ENCODE measurements at places on chromosomes 16 and 17. TPM values are rescaled to one million over a fixed set of nuclear protein-coding genes. Genes with fewer than 3 reads are reported as not detected.

The C17orf50 gene
- not detected for total RNA-seq

The FBF1 gene
- total RNA-seq, result 10.3 TPM

The CES1 gene
- total RNA-seq, result not detected

The HSPB9 gene
- 0.28 TPM for total RNA-seq

The TBC1D3E gene
- total RNA-seq, result not detected

The MPV17L gene
- total RNA-seq, result not detected

The HID1 gene
- total RNA-seq, result 1.7 TPM

- DNase-seq, result no peak
Observed at GRCh38 chr17:72049914-72050313, 70.9 kb upstream of the SOX9 start.

DNA sequence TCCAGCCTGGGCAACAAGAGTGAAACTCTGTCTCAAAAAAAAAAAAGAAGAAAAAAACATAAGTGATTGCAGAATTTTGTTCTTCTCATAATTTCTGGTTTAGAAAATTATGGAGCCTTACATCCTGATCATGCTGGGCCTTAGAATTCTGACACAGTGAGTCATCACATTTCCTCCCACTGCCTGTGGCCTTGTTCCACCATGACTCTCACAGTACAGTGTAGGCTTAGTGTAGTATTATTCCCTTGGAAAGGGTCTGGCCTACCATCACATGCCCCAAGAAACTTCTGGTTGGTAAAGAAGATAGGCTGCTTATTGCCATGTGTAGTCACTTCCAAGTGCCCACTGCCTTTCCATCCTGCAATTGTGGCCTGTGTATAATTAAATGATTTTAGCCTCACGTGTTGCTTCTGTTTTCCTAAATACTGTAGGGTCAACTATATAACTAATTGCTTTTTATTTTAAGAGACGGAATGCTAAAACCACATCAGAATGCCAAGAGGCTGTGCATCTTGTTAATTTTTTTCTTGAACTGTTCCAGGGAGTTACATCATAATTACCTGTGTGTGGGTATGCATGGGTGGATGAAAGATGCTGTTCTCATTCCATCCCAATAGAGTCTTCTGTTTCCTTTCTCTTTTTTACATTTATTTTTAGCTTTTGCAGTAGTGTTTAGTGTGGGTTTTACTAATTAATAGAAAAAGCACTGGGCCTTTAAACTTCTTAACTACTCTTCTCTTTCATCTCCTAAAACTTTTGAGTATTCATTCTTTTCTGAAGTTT, 25.9 kb downstream of the OGFOD1 start:
- DNase-seq, result peak; percentile 21

DNA sequence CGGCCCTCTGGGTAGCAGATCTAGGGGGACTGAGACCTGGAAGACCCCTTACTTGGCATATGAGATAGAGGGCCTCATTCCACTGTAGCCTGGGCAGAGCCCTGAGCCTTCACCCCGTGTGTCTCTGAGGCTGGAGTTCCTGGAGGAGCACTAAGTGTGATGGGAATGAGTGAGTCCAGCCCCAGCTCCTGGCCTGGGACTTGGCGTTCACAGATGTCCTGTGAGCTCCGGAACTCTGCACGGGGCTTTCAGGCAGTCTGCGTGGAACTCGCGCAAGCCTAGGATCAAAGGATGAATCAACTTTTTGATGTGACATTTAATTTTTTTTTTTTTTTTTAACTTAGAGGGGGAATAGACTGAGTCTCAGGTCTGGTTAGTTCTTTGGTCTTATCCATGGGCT, 1.8 kb downstream of the NKD1 start:
- DNase-seq, result no peak

DNA sequence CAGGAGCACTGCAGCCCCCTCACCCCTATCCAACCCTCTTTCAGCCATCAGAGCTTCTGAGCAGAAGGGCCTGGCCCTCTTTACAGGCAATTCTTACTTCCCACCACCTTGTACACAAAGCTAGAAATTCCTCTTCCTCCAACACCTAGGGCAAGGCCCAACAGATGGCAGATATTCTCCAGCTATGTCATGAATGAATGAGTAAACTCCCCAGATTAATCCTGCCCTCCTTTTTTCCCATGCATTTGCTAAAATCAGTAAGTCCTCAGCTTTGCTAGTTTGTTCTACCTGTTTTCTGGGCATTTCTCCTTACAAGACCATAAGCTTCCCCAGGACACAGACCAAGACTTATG, 20.4 kb upstream of the MRPS23 start:
- no peak for DNase-seq

DNA sequence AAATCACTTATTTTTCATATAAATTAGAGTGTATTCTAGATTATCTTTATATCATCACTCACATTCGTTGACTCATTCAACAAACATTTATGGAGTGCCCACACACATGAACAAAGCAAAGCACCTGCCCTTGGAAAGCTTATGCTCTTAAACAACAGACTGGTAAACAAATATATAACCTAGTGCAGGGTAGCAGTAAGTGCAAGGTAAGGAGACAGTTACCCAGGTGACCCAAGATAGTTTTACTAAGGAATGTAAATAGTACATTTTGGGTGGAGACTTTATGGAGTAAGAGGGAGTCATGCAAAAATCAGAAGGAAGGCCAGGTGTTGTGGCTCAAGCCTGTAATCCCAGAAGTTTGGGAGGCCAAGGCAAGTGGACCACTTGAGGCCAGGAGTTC, 40.4 kb upstream of the HELZ start:
- DNase-seq, result no peak

DNA sequence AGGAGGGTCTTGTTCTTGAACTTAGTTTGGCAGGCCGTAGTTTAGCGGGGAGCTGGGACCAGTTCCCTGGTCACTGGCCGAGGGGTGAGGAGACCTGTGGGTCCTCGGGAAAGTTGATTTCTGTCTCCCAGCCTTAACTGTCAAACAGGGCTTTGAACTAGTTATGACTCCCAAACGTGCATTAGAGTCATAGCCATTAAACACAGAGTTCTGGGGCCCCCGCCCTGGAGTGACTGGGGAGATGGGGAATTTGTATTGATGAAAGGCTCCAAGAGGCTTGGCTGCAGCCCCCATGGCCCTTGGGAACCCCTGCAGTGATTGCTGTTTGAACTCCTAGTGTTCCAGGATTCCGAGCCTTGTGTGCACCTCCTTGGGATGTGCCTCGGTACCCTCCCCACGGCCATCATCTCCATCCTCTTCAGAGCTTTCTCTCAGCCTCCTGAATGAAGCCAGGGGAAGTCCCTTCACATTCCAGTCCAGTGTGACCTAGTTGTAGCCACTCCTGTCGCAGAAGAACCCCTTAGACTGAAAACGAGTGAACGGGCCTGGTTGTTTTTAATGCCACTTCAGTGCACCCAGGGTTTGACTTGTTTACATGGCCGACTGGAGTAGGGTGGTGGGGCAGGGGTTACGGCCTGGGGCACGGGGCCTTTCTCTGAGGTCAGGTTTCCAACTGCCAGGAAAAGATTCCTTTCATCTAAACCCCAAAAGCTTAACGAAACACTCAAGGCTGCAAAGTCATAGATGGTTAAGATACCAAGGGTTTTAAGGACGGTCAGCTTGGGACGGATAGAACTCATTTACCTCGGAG, 1.4 kb downstream of the MPRIP start:
- no peak for DNase-seq

DNA sequence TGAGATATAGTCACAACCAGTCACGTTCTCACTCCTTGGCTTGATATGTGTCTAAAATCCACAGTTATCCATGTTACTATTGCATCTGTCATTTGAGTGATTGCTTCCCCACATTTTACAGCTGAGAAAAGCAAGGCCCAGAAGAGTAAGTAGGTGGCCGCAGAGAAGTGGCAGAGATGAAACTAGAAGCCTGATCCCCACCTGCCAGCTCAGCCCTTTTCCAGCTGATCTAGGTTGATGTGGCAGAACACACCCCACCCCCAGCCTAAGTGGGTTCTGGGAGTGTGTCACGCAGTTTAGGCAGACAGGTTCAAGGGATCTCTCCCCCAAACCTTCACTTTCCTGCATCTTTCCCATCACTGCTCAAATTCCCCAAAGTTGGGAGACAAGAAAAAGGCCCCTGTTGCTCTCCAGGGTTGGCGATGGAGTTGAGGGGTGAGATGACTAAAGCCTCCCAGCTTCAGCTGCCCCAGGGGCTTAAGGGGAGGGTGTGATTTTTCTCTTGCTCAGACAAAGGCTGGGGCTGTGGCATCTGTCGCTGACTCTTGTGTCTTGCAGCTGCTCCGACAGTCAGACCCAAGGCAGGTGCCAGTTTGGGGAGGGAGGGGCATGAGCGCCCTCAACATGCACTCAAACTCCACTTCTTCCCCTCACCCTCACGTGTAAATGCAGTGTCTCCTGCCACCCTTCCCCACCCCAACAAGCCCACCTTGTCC, 48.9 kb upstream of the LHX1 start:
- DNase-seq, result peak; percentile 96

DNA sequence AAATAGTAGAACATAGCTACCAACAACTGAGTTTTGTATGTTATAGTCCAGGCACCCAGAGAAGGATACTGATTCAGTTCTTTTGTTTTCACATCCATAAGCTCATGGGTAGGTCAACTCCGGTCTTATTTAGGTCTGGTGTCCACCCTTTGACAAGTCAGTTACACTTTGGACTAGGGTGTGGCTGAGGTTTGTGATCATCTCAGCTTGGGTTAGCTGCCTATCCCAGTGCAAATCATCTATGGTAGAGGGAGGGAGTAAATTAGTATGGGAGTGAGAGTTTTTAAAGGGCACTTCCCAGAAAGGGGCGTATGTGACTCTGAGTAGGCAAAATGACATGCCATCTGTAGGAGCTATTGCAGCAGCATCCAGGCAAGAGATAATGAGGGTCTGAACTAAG, 66.1 kb downstream of the TANC2 start:
- DNase-seq, result no peak

GRCh38 chr16:4082474-4083044, 33.7 kb downstream of the ADCY9 start:
- no peak for DNase-seq

GRCh38 chr17:34126496-34126895, 128.6 kb upstream of the CCL2 start:
- no peak for DNase-seq

GRCh38 chr16:88430524-88431446, 22.3 kb upstream of the ZFPM1 start:
- DNase-seq, result no peak

Measured in SJCRH30 (cell line).